ENCODE measurements at places on chromosomes 6 and 20. TPM values are rescaled to one million over a fixed set of nuclear protein-coding genes. Genes with fewer than 3 reads are reported as not detected.
A peak's percentile ranks its signal among the peaks of the same experiment; 100 is the strongest.

The OPN5 gene
- polyA plus RNA-seq: not detected

- peak; percentile 95 for DNase-seq
Observed at GRCh38 chr6:44257025-44257752, at the start of gene SLC35B2. SLC35B2 (minus strand) TSS chr6:44257528; CDS start chr6:44257410, 118 bp downstream.

GRCh38 chr6:90350689-90351554 is 54.3 kb upstream of the BACH2 start:
- DNase-seq: no peak

DNA sequence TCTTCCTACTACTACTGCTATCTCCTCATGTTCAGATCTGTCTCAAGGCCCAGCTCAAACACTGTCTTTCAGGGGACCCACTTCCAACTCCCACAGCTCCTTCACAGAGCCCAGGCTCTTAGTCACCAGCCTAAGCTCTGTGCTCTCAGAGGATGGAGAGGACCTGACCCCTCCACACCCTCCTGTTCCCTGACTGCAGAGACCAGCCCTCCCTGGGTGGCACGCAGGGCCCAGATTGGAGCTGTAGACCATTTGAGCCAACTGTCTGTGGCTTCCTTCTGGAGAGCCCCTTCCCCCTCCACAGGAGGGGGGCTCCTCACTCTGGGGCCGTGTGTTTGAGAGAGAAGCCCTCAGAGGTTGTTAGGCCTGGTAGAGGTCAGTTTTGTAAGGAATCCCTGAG is 9.8 kb downstream of the SNPH start:
- no peak for DNase-seq

DNA sequence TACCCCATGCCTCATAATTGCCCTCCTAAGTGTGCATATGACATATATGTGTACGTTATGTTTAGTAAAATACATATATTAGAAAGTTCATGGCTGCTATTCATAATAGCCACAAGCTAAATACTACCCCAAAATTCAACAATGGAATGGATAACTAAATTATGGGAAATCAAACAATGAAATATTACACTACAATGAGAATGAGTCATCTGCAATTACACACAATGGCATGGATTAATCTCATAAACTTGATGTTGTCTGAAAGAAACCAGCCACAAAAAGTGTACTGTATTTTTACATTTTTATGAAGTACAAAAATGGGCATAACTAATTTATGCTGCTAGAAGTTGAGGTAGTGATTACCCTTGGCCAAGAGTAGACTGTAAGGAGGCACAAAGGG is 477.0 kb downstream of the HAO1 start:
- DNase-seq: no peak

GRCh38 chr6:129657483-129657882 is 52.5 kb downstream of the ARHGAP18 start:
- no peak for DNase-seq

GRCh38 chr6:87687296-87687695 is 14.7 kb downstream of the AKIRIN2 start:
- no peak for DNase-seq

DNA sequence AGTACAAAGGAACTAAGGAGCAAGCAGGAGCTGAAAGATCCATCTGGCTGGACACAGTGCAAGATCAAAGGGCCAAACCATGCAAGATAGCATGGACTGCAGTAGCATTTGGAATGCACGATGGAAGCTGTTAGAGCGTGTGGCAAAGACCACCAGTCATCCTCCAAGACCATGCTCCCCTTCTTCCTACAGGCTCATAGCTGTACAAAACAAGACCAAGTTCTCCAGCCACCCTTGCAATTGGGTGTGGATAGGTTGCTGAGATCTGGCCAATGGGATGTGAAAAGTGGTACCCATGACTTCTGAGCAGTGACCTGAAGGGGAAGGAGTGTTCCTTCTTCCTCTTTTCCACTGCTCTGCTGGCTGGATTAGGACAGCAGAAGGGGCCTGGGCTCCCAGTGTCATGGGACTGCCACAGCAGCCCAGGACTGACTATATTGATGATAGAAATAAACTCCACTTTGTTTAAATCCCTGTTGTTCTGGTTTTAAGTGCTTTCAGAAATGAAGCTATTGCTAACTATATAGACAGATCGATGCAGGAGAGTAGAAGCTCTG is 64.9 kb downstream of the SLC22A23 start:
- DNase-seq: no peak

DNA sequence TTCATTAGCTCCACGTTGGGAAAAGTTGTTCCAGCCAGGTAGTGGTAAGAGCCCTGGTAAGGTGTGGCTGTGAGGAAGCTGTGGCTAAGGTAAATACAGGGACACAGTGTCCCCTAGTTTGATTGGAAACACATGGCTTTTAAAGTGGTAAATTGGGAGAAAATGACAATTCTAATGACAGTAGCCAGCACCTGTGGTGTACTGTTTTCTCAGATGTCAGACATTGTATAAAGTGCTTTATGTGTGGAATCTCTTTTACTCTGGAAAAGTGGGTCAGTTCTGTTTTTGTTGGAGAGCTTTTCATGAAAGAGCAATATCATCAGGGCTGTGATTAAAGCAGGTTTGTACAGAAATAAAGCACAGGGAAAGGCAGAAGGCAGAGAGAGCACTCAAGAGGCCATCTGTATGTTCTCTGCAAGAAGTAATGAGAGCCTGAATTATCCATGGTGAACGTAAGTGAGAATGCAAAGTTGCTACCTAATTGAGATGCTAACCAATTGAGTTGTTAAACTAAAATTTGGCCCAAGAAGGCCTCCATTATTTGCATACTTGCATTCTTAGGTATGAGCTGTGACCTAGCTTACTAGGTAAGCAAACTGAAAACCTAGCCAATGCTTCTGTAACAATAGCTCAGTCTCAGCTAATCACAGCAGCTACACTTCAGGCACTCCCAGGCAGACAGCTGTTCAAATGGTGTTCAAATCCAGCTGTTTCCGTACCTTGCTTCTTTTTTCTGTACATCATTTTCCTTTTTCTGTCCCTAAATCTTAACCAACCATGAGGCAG is 28.2 kb downstream of the MRAP2 start:
- peak; percentile 37 for DNase-seq

- no peak for DNase-seq
Observed at GRCh38 chr6:110708295-110708950, 106.8 kb downstream of the CDK19 start.

Data from SK-N-SH (cell line).